GM23248 (cell line): ENCODE measurements at places on chromosomes 12 and 14. TPM values are rescaled to one million over a fixed set of nuclear protein-coding genes. Genes with fewer than 3 reads are reported as not detected.

FAM181A gene
- total RNA-seq: not detected in 2 replicates

BHLHE41 gene
- total RNA-seq: 0.76 and 1.6 TPM in 2 replicates

ACSM4 gene
- total RNA-seq: not detected in 2 replicates

TAS2R9 gene
- total RNA-seq: not detected in 2 replicates
